ENCODE measurements at places on chromosomes 4 and X. TPM values are rescaled to one million over a fixed set of nuclear protein-coding genes. Genes with fewer than 3 reads are reported as not detected.

DNA sequence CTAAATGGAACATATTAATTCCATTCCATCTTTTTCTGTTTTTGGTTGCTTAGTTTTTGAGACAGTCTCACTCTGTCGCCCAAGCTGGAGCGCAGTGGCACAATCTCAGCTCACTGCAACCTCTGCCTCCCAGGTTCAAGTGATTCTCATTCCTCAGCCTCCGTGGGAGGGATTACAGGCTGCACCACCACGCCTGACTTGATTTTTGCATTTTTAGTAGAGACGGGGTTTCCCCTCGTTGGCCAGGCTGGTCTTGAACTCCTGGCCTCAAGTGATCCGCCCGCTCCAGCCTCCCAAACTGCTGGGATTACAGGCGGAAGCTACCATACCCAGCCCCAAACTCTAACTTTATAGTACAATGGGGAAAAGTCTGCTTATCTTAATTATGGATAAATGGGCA, 11.2 kb downstream of the HNRNPD start:
- no peak for DNase-seq

DNA sequence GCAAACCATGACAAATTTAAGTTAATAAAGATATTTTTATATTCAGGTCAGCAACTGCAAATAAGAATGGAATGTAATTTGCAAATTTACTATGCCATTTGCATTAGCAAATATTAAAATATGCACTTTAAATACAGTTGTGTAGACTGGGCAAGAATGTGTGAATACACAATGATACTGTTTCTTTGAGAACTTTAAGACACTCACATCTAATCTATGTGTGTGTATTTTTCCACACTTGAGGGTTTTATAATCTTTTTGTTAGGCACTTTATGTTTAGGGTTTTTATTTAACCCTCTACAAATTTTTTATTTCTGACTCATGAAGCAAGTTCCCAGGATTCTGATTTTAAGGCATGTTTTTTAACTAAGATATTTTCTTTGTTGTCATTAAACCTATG, 23.9 kb upstream of the NDNF start:
- DNase-seq = no peak

PLA2G12A gene
- 25.0 TPM for total RNA-seq

DNA sequence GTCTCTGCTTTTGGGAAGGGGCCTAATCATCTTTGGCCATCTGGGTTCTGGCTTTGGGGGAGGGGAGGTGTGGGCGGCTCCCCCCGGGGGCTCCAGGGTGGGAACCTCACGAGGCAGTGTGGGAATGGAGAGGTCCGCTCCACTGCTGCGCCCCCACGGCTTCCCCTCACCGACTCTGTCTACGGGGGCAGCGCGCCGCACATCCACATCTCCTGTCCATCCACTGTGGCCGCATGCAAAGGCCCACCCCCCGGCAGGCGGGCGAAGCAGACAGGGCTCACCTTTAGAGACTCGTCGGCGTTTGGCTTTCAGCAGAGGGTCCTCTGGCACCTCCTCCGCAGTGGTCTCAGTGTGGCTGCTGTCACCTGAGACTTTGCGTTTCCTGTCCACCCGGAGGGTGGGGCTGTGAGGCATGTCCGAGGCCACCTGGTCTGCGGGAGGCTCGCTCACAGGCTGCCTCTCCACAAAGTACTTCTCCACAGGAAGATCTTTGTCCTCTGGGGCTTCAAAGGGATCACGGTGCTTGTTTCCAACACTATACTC, 33.6 kb downstream of the BCOR start:
- DNase-seq = no peak

DNA sequence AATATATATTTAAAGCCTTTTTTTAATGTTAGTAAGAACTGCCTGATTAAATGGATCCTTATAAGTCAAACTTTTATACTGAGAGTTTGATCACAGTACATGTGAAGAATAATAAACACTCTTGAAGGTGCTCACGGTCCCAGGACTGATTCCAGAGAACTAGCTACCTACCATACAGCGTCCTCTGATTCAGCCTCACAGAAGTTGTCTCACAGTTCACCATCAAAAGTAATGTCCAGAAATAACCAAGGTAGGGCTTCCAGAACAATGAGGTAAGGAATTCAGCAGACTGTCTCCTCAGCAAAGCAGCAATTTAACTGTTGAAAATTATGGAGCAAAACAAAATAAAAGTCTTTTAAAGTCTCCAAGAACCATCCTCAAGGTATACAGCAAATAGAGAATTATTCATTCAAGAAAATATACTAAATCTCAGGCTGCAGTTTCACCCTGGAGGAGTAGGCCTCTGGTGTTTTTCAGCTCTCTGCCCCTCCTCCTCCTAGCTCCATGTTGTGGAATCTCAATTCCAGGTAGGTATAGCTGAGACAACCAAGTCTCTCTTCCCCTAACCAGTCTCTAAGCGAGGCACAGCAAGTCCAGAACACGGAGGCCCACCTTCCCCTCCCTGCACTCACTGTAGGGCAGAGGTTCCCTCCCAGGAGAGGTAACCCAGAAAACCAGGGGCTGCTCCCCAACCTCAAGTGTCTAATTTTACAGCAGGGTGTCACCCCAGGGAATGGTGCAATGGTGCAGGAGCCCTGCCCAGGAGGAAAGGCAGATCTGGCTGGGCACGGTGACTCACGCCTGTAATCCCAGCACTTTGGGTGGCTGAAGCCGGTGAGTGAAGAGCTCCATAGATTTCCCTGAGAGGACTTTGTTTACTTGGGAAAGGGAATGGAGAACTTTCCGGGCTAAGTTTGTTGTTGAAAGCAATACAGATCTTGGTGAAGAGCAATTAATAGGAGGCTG, 28.6 kb downstream of the FAM241A start:
- no peak for DNase-seq

HS6ST2 gene
- total RNA-seq = 5.0 TPM

DNA sequence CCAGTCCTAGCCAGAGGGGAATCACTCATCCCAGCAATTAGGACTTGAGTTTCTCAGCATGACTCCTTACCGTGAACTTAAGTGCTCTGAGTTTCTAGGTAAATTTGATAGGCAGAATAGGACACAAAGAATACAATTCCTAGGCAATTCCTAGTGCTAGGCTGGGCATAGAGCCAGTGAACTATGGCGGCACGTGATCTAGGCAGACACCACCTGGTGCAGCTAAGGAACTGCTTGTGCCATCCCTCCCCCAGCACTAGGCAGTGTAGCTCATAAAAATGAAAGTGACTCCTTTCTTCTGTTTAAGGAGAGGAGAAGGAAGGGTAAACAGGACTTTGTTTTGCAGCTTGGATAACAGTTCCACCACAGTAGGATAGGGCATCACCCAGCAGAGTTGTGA, 736.3 kb upstream of the PCDH7 start:
- DNase-seq = no peak

- DNase-seq = no peak
These were observed 161.8 kb downstream of the FNIP2 start for GRCh38 chr4:158930639-158930972.

- DNase-seq = no peak
These were observed 169.8 kb upstream of the BCOR start for GRCh38 chrX:40267334-40268187.

DNA sequence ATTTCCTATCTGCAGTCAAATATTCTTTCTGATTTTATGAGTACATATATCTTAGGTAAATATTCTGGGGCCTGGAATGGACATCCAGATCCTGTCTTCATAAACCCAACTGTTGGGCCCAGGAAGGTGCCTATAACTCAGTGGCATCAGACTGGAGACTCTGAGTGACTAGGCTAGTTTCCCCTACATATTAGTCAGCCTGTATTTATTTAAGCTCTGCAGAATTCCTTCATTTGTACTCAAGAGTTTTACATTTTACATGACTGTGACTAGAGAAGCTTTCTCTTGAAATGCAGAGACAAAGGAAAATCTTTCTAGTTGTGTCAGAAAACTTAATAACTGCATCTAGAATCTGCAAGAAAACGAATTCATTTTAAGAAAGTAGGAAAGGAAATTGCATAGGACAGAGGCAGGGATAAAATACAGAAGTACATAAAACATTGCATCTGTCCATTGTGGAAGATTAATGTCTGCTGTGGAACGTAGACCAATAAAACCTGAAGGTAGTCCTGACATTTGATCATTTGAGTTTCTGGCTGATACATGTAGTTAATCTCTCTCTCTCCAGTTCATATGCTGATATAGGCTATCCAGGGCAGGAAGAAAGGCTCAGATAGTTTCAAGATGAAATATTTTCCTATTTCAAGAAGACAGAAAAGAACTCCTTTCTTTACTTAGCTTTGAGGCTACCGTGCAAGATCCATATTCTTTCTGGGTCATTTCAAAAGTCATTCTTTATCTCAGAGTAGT, 78.2 kb downstream of the OPHN1 start:
- no peak for DNase-seq

GRCh38 chr4:155885666-155886065, 17.8 kb upstream of the TDO2 start:
- no peak for DNase-seq

- no peak for DNase-seq
These were observed 10.6 kb downstream of the TSPAN6 start for GRCh38 chrX:100625985-100626491.

- no peak for DNase-seq
These were observed 206.4 kb downstream of the NWD2 start for GRCh38 chr4:37450911-37451310.

DNA sequence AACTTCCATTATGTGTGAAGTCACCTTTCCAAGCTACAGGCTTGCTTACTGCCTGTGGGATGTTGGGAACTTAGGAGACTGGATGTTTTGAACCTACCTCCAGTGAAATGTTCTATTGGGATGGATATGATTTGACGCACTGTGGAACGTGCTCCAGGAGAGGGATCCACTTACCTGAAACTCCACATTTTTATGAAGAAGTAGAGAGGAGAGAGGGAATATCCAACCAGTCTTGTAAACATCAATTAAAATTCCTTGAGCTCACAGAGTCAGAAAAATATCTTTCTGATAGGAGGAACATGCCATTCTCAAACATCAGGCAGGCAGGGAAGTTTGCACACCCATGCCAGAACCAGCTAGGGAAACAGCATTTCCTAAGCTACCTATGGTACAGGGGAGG, 91.1 kb upstream of the MAOA start:
- DNase-seq = no peak

XAGE1A gene
- total RNA-seq = not detected

GRCh38 chr4:53994382-53995102, 69.9 kb downstream of the CHIC2 start:
- no peak for DNase-seq

ANXA10 gene
- total RNA-seq = not detected

GRCh38 chrX:10395179-10395578, 225.2 kb downstream of the MID1 start:
- no peak for DNase-seq

PFKFB1 gene
- not detected for total RNA-seq

PPARGC1A gene
- total RNA-seq = 5.5 TPM

DNA sequence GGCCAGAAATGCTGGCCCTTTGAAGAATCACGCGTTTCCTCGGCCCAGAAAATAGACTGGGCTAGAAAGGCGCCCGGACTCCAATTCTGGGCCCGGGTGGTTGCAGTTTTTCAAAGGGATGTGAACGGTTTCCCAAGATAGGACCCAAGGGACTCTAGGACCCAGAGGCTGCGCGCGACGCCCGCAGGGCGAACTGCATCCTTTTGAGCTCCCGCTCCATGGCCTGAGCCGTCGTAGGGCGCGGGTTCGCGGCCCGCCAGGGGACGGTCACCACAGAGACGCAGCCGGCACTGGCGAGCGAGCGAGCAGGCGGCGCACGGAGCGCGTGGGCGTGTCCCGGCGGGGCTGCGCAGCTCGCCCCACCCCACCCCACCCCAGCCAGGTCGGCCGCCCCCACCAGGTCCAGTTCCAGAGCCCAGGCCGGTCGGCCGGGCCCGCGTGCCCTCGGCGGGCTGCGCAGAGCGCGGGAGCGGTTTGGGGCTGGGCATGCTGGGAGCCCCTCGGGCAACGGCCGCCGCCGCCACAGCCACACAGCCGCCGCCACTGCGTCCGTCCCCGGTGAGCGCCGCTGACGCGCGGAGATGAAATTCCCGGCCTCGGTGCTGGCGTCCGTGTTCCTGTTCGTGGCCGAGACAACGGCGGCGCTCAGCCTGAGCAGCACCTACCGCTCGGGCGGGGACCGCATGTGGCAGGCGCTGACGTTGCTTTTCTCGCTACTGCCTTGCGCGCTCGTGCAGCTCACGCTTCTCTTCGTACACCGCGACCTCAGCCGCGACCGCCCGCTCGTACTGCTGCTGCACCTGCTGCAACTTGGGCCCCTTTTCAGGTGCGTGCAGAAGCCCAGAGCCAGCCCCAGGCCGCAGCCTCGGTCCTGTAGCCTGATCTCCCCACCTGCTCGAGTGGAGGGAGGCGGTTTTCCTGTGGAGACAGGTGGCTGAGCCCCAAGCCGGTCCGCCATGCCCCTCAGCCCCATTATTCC, at the start of gene XK:
XK (plus strand) TSS at position 411 of the 979 bp plus-strand sequence; CDS start at position 582, 171 bp downstream.
- DNase-seq = peak; percentile 6

DNA sequence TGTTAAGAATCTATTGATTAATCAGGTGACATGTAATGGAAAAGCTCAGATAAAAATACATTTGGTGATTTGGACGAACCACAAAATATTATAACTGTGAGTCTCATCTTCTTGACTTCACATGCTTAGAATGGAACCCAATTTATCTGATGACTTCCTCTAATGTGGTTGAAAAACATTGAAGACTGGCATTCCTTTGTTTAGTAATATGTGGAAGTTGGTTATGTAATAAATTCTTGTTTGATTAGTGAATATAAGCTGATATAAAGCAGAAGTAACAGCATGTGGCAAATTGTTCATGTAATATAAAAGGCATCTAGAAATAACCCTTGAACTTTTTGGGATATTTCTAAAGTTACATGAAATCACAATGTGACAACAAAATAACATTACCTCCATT, 9.7 kb downstream of the GIMD1 start:
- no peak for DNase-seq

DNA sequence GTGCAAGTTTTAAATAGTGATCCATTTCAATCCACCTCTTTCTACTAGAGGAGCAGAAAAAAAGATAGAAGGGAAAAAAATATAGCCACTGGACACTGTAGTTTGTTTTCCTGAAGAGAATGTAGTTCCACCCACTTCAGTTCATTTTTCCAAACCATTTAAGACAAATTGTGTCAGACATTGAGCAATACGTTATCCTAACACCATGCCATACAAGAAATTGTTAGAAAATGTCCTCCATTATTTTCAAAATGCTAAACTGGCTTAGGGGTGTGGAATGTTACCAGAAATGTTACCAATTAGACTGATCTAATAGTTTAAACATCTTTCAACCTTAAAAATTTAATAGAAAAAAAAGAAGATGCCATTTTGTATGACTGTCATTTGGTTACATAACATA, 48.6 kb upstream of the ETNPPL start:
- DNase-seq = no peak

FAM47E gene
- 3.9 TPM for total RNA-seq
